ENCODE measurements at places on chromosomes 4 and X.

DNA sequence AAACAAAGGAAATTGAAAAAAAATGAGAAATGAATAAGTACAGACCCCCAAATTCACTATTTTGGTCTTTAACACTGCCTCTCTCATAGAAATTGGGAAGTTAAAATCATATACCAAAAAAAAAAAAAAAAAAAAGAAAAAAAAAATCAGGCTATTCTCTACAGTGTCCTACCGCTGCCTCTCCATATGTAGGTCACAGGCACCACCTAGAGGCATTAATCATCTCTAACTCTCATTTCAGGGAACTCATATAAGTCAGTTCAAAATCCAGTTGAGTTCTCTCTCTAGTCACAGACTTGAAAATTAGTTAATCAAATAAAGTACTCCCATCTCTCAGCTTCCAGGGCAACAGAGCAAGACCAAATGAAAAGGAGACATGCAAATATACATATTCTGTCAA is 47.9 kb downstream of the COX18 start:
- peak; percentile 63 for DNase-seq

- peak; percentile 17 for DNase-seq
Measured at GRCh38 chrX:94831364-94831763, 1157.4 kb downstream of the FAM133A start.

DNA sequence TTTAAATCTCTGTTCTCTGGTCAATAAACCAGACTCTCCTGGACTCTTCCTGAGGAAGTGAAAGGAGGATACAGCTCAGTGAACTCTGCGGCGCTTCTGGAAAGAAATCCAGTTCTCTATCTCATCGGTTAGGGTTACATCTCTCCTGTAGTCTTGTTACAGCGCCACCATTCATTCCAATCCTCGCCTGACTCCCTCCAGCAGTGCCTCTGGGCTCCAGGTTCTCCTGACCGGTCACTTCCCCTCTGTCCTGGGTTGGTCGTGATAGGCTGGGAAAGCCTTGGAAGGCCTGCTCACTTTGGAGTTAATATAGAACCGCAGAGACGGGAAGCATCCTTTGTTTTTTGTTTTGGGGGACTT is 97.0 kb upstream of the STOX2 start:
- DNase-seq = no peak

DNA sequence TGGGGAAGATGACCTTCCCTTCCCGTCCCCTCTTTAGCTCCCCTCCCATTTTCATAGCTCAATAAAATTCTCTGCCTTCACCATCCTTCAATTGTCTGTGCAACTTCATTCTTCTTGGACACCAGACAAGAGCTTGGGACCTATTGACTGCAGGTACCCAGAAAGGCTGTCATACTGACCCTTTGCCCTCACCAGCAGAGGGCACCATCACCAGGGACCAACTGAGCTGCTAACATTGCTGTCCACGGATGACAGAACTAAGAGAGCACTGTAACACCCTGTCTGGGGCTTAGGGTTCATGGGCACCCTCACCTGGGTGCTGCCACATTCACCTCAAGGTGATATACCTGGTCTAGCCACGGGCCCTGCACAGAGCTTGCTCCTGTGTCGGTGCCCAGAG is 141.3 kb upstream of the VCX3B start:
- DNase-seq = no peak

- no peak for DNase-seq
Measured at GRCh38 chrX:24828600-24828999, 134.9 kb downstream of the POLA1 start.

DNA sequence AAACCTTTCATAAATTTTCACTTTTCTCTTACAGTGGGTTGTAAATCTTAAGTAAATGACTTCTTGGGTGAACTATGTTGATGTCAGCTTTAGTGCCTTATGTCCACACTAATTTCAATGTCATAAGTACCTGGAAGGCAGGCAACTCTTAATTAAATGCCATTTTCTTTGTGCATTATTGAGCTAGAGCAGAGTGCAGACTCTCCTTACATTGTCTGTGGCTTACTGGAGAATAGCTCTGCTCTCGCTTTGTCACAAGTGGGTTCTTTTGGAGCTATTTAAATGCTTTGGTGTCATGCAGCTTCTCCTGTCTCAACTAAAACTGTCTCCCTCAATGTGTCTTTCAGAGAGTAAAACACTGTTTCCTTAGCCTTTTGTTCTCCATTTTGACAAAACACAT is 411.6 kb downstream of the STIM2 start:
- DNase-seq = no peak

DNA sequence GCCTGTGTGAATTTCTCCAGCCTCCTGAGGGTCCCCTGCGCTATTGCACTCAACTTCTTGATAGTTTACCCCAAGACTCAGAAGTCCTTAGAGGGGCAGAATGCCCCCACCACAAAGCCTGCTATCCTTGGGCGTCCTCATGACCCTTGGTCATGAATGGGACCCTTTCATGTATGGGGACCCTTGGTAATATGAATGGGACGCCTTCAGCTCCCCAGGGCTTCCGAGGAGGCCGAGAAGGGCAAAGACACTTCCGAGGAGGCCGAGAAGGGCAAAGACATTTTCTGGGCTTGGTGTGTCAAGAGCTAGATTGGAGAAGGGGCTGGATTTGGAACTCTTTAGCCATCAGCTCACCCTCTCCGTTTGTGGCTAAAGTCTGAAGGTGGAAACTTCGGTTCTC is 8.6 kb downstream of the SHOX start:
- DNase-seq = no peak

GRCh38 chr4:7826176-7826908 is 113.3 kb downstream of the AFAP1 start:
- no peak for DNase-seq

- peak; percentile 53 for DNase-seq
Measured at GRCh38 chrX:13533726-13534125, 35.7 kb upstream of the EGFL6 start.

GRCh38 chr4:147351083-147351787 is 129.7 kb upstream of the EDNRA start:
- DNase-seq = peak; percentile 68

- DNase-seq = peak; percentile 11
Measured at GRCh38 chr4:8586671-8587468, 5.7 kb upstream of the CPZ start.

- peak; percentile 8 for DNase-seq
Measured at GRCh38 chr4:12761694-12762093, 722.4 kb downstream of the RAB28 start.

DNA sequence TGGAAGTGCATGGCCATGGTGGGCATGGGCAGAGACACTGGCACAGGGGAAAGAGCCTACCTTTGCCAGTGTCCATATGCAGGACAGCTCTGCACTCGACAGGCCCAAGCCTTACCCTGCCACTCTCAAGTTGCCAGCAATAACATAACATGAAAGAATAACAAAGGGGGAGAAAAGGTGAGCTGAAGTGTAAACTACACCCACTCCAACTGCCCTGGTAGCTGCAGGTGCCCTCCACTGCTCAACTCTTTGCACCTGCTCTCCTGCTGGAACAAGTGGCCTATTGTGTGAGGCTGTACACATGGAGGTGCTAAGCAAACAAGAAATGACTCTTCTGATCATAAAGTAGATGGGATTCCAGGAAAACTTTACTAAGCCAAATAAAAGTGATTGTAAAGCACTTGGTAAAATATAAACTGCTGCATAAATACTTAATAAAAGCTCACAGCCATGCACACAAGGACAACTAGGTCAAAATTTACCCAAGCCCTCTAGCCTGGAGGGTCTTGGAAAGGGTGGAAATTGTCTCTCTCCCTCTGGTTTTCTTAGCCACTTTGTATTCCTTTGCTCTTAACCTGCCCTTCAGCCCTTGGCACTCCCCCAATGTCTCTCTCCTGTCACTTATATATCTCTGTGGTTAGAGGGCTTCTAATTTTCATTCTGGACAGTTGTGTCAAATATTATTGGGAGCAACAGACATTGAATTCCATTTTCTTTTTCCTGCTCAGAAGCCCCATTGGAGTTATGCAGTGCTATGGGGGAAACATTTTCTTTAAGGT is 261.2 kb upstream of the GPC4 start:
- no peak for DNase-seq

DNA sequence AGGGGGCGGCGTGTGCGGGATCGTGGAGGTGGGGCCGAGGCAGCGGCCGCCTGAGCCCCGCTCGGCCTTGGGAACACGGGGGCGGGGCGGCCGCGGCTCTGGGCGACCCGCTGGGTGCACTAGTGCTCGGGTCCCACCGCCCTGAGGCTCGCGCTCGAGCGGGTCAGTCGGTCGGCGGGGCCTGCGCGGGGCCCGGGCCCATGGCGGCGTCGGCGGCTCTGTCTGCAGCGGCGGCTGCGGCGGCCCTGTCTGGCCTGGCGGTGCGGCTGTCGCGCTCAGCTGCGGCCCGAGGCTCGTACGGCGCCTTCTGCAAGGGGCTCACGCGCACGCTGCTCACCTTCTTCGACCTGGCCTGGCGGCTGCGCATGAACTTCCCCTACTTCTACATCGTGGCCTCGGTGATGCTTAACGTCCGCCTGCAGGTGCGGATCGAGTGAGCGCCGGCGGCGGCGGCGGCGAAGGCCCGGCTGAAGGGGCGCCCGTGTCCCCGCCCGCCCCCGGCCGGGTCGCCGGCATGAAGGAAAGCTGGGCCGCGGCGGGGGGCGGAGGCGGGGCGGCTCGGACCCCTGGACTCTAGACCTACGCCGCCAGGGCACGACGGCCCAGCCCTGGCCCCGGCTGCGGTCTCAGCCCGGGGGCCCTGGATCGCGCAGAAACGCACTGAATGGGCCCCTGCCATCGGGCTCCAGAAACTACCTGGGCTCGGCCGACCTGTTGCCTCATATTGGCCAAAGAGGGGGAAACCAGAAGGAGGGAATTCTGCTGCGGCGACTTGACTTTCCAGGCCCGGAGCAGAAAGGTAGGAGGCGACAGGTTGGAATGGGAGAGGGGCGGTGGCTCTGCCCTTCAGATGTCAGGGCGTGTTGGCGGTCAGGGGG is at the start of gene SMIM10L2A:
TSS of gene SMIM10L2A (plus strand) at position 13 of the 878 bp plus-strand sequence. CDS start at position 201, 188 bp downstream.
- no peak for DNase-seq

GRCh38 chr4:80387390-80388283 is 52.1 kb downstream of the CFAP299 start:
- DNase-seq = no peak

DNA sequence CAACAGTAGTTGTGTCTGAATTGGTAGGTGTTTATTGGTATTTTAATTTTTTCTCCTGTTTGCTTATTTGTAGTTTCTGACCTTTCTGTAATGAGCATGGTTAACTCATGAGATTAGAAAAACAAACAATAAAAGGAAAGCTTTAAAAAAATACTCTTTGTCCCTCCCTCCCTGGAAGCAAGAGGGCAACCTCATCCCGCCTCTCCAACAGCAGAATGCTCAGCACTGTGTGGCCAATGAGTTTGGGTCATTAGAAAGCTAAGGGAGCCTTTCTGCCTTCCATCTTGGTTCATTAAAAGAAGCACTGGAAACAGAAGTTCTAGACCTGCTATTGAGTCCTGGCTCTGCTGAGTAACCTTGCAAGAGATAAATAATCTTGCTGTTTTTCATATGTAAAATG is 33.9 kb downstream of the TRPC5 start:
- no peak for DNase-seq

- DNase-seq = no peak
Measured at GRCh38 chr4:108426493-108426892, 193.9 kb upstream of the RPL34 start.

DNA sequence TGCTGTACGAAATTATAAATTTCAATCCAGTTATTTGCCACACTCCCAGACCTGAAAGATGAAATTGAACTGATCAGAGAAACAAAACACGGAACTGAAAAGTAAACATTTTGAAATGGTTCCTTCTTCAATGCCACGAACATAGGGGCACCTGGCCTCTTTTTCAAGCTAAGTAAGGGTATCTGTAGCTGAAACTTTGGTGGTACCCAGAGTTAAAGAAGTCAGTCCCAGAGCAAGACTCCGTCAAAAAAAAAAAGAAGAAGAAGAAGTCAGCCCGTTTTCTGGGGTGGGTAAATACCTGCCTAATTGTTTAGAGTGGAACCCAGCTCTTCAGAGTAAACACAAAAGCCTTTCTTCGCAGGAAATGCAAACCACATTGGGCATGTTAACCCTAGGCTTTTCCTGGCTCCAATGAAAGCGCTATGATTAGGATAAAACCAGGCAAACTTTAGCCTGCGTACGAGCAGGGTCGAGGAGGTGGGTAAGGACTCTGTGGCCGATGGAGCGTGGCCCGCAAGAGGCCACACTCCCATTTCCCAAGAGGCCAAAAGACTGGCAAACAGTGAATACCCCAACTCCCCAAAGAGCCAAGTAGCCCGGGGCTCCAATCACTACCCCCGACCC is 1.3 kb downstream of the ANTXR2 start:
- no peak for DNase-seq

DNA sequence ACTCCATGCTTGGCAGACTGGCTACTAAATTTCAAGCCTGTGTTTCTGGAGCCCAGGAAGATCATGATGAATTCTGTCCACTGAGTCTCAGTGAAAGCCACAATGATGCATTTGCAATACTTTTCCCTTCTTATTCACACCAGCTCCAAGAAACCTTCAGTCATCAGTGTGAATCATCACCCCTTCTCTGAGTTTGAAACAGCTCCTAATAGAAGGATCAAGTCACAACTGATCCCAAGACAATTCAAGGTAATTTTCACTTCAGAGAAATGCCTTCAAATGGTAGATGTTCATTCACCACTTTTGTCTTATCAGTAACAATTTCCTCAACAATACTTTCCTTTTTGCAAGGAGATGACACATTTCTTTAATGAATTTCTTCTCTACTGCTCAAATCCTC is 257.4 kb downstream of the NLGN4X start:
- peak; percentile 51 for DNase-seq

DNA sequence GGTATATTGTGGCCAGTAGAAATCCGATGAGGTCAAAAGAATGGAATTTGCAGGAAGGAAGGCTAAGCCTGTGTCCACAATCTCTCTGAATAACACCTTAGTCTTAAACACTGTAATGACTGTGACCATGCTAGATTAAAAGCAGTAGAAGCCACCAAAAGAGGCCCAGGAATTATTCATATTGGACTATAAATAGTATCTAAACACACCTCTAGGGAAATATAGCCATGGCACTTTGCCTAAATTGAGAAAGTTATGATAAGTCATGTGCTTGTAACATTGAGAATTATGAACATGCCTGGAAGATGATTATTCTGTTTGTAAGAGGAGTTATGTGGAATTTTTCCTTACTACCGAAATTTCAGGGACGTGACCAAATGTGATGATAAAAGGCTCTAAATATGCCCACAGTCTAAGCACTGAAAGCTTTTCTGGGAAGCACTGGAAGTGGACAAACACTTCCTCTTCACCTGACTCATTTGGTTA is 298.5 kb downstream of the KCTD8 start:
- peak; percentile 68 for DNase-seq
